ENCODE measurements at places on chromosomes 3 and 15. TPM values are rescaled to one million over a fixed set of nuclear protein-coding genes. Genes with fewer than 3 reads are reported as not detected.

DNA sequence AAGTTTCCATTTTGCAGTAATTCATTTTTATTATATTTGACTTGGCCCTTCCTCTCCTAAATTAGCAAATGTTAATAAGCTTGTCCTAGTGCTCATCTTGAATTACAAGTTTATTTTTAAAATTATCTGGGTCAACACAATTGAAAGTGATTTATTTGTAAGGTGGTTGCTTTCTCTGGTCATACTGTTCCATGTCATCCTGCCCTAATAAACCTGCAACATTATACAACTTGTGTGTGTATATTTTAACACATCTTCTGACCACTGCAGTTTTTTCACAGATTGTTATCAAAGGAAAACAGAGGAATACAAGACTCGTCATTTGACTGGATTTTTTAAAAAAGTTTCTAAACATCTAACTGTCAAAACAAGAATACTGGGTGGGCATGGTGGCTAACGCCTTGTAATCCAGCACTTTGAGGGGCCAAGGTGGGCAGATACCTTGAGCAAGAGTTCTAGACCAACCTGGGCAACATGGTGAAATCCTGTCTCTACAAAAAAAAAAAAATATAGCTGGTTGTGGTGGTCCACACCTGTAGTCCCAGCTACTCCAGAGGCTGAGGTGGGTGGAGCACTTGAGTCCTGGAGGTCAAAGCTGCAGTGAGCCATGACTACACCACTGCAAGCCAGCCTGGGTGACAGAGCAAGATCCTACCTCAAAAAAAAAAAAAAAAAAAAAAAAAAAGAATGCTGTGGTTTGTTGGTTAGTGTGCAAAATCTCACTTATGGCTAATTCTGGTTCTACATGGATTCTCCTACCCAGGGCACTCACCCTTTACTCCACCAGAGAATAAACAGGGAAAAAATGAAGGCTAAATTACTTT lies 5.0 kb upstream of the LRRFIP2 start:
- DNase-seq, result no peak

- DNase-seq, result no peak
Observed at GRCh38 chr15:57708047-57708446, 1.5 kb downstream of the POLR2M start.

DNA sequence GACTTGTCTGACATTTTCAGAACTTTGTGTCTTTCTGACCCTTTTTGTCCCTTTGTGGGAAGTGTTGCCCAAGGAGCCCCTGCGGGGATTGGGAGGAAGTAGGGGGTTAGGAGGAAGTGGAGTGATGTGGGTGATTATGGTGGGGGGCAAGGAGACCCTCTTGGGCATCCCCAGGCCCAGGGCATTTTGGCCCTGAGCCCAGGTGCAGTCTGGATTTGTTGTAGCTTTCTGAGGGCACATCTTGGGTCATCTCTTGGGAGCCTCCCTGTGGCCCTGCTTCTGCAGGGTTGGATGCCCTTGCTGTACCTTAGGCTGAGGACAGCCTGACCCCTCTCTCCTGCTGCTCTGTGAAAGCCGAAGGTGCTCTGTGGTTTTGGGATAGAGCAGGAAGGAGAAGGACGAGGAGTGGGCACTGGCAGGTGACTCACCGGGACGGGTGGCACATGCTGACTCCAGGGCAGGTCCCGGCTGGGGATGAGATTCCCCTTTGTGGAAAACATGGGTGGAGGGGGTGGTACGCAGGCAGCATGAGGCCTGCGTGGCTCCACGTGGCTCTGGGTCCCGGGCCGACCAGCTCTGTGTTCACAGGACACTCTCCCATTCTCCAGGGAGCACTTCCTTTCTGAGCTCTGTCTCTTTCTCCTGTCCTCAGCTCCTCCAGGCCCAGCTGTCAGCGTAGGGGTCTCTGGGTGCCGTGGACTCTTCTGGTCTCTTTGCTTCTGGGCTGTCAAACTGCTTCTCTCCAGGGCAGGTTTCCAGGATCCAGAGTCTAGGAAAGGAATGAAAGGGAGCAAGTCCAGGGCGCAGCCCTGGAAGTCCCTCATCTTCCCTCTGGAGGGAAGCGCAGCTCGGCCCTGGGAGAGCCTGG lies 11.8 kb downstream of the CD276 start:
- no peak for DNase-seq

DNA sequence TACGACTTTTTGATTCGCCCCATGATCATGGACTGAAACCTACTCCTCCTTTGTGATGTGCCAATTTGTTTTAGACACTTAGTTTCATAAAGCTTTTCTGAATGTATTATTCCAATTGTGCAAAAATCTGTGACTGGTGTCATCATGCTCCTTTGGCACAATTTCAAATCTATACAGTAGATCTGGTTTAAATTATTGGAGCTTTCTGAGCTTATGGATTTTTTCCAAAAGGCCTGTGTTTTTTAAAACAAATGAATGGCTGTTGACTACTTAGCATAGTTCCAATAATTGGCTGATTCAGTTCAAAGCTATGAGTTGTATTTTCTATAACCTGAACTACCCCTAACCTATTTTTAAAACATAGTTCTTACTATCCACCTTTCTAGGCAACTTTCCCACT lies 282.7 kb downstream of the CNTN3 start:
- DNase-seq, result no peak

DNA sequence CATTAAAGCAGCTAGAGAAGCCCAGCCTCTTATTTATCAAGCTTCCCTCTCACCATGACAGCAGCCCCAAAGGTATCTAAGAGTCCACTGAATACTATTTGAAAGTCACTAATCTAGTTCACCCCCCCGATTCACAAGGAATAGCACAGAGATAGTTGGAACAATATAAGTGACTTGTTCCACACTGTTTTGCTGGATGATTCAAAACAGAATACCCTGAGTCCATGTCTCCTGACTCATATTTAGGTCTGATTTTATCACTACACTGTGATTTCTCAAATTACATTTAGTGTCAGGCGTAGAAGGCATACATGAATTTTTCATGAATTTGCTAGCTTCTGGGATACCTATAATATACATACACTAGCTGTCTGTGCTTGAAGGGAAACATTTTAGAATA lies 18.7 kb upstream of the EOGT start:
- DNase-seq, result no peak

DNA sequence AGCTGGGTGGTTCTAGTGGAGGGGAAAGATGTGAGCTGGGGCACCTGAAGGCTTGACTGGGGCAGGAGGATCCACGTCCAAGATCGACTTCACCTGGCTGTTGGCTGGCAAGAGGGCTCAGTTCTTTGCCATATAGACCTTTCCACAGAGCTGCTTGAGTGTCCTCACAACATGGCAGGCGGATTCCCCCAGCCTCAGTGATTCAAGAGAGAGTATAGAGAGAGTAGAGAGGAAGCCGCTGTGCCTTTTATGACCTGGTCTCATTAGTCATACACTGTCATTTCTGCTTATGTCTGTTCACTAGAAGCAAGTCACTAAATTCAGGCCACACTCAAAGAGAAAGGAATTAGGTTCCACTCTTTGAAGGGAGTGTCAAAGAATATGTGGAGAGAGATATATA lies 101.6 kb downstream of the APBA2 start:
- DNase-seq, result no peak

DNA sequence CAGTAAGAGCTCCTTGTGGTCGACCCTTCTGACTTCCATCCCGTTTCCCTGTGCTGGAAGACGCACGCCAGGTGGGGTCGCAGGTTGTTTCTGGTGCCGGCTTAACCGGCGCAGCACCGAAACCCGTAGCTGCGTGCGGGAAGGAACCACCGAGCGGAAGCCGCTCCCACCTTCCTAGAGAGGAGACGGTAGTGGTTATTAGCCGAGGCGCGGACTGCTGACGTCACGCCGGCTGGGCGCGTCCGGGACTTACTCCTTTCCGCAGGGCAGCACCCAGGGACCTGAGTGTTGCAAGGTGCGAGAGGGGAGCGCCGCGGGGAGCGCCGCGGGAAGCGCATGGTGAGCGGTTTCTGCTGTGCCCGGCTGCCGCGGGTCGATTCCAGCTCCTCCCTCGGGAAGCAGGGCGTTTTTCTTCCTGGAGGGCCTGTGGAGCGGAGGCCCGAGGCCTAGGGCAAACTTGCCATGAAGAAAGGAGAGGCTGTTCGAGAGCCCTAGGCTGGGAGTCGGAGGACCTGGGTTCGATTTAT lies at the start of gene ZNF501:
Gene ZNF501 (plus strand): TSS at position 252 of the 527 bp plus-strand sequence. CDS start 4,787 bp downstream, outside the sequence.
- DNase-seq, result peak; percentile 86

DNA sequence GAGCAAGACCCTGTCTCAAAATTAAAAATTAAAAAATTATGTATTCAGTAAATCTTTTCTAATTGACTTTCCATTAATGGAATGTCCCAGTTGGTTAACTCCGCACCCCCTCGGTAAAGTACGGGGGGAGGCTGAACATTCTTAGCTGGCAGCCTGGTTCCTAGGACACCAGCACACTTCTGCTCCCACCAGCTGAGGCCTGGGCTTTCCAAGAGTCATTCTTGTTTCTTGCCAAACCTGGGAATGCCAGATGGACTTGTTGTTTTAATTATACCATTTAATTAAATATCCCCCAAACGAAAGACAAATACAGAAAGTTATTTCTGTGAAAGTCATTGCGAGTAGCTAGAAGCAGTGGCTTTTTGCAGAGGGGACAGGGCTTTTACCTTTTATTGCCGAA lies 179.4 kb downstream of the VGLL4 start:
- no peak for DNase-seq

Gene GOLGA6B
- 0.77 TPM for polyA plus RNA-seq

Gene PSTPIP1
- 1.3 TPM for polyA plus RNA-seq

Gene NPAP1
- 1.8 TPM for polyA plus RNA-seq

Gene ATP13A4
- polyA plus RNA-seq, result 2.4 TPM

Gene NUP210
- 28.9 TPM for polyA plus RNA-seq

Gene ERC2
- 2.0 TPM for polyA plus RNA-seq
